ENCODE measurements at places on chromosomes 1 and 21.

DNA sequence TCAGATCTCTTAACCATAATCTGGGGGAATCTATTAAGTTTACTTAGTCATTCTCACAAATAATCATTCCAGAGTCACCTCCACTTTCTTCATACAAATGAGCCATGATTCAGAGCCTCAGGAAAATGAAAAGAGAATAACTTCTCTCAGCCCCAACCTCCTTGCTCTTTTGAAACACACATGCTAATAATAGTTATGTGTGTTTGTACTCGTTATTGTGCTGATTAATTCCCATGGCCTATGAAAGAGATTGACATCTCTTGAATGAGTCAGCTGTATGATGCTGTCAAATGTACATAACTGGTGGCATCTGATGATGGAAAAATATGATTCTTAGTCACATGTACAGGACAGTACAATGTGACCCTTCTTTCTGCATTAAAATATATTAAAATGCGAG lies 41.5 kb downstream of the DTL start:
- DNase-seq = no peak

DNA sequence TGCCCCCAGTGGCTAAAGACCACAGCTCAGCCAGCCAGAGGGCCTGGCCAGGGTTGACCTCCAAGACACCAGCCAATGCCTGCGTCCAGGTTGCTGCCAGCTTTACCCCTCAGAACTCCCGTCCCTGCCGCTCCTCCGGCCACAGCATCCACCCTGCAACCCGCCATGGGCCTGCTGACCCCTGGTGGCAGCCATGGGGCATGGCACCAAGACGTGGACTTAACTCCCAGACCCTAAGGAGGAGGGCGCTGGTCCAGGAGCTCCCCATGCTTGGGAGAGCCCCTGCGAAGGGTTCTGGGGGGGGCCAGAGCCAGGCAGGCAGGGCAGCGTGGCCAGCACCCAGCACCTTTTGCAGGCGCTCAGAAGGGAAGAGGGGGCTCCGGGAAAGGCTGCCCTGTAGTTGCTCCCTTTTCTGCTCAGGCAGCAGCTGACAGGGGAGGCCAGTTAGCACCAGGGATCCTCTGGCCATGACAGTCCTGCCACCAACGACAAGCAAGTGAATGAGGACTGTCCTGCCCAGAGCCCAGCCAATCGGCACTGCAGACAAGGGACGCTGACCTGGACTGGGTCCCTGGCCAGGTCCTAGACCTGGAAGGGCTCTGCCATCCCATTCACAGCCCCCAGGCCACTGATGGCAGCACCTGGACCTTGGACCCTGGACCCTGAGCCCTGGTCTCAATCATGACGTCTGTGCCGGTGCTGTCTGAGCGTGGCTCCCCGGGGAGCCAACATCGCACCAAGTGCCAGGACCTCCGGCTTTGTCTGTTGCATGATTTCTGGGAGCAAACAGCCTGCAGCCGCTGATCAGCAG lies 246.2 kb downstream of the NPHP4 start:
- DNase-seq = no peak

DNA sequence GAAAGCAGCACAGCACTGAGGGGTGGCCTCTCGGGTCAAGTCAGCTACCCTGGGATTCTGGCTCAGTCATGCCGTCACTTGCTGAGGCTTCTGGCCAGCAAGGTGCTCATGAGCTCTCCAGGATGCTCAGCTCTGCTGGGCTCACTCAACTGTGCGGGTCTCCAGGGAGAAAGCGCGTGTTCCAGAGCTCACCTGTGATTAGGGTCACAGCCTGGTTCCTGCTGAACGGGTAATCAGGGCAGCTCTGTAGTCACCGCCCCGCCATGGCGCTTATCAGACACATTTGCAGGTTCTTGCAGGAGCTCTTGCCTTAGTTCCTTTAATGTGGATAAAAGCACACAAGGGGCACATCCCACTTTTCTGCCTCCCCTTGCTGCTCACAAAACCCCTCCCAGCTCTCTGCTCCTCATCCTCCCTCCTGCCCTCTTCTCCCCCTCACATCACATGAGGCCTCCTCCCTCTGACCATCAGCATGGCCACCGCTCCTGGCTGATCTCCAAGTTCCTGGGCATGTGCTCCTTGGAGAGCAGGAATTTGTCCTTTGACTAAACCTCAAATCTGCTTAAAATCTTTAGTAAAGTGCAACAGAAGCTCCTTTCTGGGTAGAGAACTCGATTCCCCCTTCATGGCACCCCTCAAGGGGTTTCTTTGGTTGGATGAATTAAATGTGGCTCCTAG lies 2.0 kb downstream of the PCP4 start:
- no peak for DNase-seq

DNA sequence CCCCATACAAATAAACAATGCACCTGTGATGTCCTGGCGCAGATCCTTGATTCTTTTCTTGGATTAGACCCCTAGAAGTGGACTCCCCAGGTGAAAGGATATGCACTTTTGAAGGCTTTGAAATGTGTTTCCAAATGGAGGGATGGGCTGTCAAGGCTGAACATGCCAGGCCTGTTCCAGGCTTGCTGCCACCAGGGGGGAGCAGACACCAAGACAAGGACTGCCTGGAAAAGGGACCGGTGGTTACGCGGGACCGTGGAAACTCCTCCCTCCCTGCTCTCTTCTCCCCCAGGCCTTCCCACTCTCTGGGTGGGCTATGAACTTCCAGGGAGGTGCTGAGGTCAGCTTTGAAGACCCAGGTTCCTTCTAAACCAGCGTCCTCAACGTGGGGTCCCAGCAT lies 12.7 kb downstream of the C1QB start:
- no peak for DNase-seq

DNA sequence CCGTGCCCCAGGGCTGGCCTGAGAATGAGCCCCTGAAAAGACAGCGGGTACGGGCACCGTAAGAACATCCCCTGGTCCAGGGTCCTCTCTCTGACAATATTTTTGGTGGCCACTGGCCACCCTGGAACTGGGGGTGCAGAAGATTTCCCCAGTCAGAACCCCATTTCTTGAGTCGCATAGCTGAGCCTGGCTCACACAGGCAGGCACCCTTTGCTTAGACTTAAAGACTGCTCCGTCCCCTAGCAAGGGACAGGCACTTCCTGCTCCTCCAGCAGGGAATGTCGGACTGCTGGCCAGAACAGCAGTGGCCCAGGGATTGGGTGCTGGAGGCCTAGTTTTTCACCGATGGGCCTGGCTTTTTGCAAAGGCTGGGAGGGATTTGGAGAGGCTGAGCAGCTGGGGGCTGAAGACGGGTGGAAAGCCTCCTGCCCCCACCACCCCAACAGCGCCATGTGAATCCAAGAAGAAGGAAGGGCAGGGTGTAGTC lies 4.3 kb downstream of the OLIG2 start:
- DNase-seq = no peak

- DNase-seq = no peak
Observed at GRCh38 chr1:197841883-197842553, 60.4 kb upstream of the C1orf53 start.

DNA sequence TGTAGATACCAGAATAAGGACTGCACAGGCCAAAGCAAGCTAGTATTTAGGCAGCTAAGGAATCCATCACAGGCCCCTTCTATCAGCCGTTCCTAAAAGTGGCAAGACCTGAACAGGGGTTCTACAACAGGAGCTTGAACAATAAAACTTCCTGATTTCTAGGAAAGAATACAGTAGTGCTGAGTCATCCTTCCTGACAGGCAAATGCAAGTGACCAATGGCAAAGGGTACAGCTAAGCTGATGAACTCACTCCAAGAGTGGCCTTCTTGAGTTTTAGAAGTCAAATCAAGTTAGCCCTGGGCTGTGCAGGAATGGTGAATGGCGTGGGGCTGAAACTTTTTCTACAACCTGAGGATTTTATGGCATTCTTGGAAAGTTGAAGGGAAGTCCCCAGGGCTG lies 112.9 kb downstream of the GREM2 start:
- no peak for DNase-seq

DNA sequence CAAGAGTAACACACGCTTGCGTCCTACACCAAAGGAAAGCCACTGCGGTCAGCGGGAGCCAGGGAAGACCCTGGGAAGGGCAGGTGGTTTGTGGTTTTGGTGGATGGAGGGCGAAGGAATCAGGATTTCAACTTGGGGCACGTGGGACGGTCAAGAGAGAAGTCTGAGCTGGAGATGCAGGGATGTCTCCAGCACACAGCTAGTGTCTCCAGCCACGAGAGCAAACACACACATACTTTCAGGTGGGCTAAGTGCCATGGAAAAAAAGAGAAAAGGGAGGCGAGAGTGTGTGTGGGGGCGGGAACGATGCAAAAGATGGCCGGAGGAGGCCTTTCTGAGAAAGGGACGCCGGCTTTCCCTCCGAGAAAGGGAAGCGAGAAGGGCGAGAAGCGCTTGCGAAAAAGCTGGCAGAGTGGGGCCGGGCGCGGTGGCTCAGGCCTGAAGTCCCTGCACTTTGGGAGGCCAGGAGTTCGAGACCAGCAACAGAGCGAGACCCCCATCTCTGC lies 1.4 kb upstream of the SRRM1 start:
- DNase-seq = no peak

DNA sequence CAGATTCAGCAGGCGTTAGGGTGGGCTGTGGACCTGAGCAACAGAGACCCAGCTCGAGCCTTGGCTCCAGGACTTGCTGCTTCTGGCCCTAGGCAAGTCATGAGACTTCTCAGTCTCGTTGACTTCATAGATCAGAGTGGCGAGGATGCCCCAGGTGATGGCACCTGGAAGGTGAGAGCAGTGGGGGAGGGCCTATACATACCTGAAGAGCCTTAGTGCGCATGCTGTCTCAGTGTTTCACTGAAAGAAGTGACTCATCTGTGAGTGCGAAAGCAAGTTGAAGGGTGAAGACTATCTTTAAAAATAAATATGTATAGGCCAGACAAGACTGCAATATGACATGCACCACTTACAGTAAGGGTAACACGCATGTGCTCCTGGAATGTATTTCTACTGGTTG lies 10.1 kb downstream of the PLEKHA6 start:
- no peak for DNase-seq

DNA sequence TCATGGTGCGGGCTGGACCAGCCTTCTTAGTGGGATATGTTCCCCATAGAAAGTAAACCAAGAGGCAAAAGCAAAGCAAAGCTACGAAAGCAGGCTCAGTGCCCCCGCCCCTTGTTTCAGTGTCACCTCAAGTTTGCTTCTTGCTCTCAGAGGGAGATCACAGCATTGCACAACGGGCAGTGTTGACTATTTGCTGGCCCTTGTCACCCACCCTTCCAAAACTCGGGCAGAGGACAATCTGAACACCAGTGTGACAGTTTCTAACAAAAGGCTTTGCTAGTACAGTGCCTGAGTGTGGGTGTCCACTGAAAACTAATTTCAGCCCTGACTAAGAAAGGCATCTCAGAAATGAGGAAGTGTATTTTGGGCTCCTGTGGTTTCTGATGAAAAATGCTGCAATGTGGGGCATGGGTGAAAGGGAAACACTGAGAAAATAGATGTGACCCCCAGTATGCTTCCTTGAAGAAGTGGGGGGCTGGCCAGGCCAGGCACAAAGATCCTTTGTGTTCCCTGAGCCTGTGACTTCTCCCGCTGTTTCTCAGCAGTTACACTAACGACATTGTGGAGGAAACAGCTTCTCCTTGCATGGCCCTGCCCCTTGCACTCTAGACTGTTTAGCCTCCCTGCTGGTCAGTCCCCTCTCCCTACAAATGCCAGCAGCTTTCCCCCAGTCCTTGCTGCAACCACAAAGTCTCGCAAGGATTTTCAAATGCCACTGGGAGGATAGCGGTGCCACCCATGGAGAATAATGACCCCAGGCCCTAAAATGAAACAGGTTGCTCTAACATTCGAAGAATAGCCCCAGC lies 33.3 kb upstream of the KCNE1 start:
- no peak for DNase-seq

DNA sequence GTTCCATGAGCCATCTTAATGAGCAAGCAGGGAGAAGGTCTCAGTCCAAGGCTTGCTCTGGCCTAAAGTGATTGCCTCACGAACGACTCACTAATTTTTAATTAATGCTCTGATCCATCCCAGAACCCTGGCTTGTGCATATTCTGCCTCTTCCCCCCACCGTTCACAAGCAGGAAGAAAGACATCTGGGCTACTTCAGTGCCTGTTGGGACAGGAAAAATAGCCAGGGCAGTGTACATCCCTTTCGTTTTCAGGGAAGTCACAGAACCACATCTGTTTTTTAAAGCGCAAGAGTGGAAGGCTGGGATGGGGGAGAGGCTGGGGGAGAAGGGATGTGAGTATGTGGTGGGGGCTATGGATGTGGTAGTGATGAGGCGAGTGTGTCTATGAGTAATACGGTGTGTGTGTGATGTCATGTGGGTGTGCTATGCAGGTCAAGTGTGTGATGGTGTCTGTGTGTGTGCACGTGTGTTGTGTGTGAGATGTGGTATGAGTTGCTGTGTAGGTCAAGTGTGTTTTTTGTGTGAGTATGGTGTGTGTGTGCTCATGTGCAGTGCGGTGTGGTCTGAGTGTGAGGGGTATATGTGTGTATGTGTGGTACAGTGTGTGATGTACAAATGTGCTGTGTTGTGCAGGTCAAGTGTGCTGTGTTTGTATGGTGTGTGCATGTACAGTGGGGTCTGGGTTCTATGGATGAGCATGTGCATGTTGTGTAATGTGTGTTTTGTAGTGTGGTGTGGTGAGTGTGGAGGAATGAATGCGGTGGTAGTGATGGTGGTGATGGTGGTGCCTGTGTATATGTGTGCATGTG lies 64.9 kb upstream of the SYT6 start:
- no peak for DNase-seq

DNA sequence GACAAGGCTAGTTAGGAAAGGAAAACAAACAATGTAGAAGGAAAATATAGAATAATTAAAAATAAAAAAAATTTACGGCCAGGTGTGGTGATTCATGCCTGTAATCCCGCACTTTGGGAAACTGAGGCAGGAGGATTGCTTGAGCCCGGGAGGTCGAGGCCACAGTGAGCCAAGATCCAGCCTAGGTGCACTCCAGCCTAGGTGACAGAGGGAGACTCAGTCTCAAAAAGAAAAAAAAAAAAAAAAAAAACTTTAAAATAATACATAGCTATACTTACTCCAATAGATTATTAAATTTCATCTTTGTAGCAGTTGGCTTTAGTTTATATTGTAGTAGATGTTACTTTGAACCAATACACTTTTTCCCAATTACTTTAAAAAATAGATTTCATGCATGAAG lies 32.0 kb downstream of the LIN9 start:
- no peak for DNase-seq

DNA sequence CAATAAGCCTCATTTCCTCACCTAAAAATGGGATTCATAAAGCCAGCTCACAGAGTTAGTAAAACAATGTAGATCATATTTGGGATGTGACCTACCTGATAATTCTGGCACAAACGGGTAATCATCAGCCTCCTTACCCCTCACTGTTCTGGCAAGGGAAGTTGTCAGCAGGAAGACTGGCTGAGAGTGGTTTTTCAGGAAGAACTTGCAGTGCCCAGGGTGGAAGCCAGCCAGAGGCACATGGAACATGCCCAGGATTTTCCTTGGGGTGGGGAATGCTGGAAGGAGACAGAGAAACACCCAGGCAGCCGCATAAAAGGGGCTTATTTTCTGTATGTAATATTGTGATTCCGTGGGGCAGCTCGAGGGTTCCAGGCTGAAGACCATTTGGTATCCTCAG lies 7.7 kb upstream of the SLC5A9 start:
- no peak for DNase-seq

DNA sequence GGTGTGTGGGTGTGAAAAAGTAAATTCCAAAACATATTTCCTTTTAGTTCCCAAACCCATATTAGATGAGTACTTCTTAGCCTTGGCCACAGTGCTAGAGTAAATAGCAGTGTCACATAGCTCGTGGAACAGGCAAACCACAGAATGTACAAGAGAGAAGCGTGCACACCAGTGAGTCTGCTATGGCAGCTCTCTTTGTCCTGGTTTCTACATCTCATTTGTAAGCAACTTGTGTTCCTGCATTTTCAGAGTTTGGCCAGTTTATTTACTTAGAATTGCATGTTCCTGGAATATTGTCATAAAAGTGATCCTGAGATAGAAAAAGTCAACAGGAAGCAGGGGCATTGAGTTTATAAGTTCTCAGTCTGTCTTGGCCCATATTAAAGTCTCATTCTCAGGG lies 142.1 kb downstream of the DHRS3 start:
- no peak for DNase-seq

All from iPS DF 19.7 (cell line).